ENCODE measurements at places on chromosomes 7 and 10.

GRCh38 chr10:99531696-99532593 lies 797 bp upstream of the NKX2-3 start:
- DNase-seq = no peak

DNA sequence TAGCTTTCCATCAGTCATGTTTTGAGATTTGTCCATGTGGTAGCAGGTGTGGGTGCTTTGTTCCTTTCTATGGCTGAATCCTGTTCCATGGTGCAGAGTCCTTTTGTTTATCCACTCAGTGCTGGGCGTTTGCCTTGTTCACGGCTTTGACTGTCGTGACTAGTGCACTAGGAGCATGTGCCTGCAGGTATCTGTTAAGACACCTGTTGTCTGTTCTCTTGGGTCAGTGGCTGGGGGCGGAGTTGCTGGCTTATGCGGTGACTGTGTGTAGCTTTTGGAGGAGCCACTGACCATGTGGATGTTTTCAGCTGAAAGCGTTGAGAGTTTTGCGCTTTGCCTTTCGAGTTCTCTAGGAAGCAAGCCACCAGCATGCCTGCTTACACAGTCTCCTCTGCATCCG lies 573.1 kb upstream of the FOXK1 start:
- DNase-seq = no peak

GRCh38 chr7:150909200-150909995 lies 57.1 kb downstream of the AOC1 start:
- no peak for DNase-seq

DNA sequence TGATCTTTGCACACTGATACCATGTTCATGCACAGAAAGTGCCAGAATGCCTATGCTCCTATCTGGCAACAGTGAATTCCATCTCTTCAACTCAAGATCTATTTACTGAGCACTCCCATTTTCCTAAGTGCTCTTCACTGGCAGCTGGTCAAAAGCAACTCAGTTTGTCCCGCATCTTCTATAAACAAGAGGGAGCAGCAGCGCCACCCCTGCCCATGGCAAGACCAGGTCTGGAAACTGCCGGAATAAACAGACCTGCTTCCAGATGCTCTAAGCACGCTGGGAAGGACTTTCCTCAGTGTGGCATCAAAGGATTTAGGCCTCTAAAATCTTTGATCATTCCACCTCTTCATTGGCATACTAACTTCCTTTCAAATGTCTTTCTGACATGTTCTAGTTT lies 104.4 kb upstream of the MACROH2A2 start:
- DNase-seq = peak; percentile 28

- DNase-seq = no peak
Observed at GRCh38 chr10:13152296-13152695, 9.1 kb upstream of the MCM10 start.

DNA sequence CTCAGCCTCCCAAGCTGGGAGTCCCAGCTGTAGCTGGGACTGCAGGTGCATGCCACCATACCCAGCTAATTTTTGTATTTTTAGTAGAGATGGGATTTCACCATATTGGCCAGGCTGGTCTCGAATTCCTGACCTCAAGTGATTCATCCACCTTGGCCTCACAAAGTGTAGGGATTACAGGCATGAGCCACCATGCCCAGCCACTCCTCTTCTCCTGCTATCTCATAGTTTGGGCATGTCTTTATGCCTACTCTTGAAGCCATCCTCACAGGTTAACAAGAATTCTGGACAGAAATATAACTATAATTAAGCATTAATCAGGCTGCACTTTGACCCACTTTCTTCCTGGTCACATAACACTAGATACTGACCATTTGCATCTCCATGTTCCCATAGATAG lies 28.6 kb upstream of the C10orf67 start:
- DNase-seq = no peak

- DNase-seq = no peak
Observed at GRCh38 chr10:31153161-31153560, 121.5 kb upstream of the ZNF438 start.

GRCh38 chr10:1154531-1155295 lies 98.5 kb downstream of the WDR37 start:
- DNase-seq = peak; percentile 8

GRCh38 chr10:111128331-111129180 lies 51.7 kb downstream of the ADRA2A start:
- DNase-seq = no peak
